Activated T-helper 1 cell treated with anti-CD3 and anti-CD28 coated beads, Interleukin-2, amount 50 U/mL, for 16 hours (primary cell): ENCODE measurements at places on chromosomes 5 and 9.

DNA sequence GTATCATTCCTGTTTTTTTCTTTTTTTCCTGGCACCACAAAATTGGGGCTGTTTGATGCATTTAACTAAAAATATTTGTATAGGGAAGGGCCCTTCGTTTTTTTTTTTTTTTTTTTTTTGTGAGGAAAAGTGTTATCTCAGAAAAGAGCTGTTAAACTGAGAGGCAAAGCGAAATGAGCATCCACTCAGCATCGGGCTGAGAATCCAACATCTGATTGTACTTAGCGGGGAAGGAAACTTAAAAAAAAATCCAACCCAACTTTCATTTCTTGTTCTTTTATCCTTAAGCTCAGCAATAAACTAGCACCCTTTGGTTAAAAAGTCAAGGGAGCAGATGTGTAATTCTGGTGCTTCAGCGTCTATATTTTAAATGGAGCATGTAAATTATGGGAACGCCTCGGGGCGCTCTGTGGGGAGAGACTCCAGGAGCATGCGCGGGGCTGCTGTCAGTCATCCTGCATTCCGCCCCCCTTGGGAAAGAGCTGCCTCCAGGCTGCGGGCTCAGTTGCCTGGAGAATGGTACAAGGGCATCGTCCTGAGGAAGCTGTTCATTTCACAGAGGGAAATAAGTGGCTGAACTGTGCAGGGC is 33.3 kb downstream of the DMRT2 start:
- DNase-seq, result no peak

GRCh38 chr5:135071311-135071710 is 37.3 kb upstream of the PITX1 start:
- DNase-seq, result no peak

GRCh38 chr5:53298841-53299240 is 181.6 kb upstream of the FST start:
- no peak for DNase-seq

GRCh38 chr9:114592356-114592755 is 4.8 kb downstream of the ATP6V1G1 start:
- DNase-seq, result no peak

DNA sequence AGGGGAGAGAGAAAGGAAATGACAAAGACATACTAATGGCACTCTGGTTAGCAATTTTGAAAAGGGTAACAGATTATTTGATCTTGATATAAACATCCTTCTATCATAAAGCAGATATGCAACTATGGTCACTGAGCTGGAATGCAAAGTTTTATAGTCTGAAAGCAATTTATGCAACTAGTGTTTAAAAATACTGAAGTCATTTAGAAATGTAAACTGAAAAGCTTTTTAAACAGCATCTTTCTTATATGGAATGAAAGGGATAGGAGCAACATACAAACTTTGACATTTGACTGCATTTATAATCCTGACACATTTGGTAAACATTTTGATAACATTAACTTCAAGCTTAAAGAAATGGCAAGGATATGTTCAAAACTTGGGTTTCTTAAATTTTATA is 28.7 kb upstream of the ADAMTS19 start:
- DNase-seq, result no peak

DNA sequence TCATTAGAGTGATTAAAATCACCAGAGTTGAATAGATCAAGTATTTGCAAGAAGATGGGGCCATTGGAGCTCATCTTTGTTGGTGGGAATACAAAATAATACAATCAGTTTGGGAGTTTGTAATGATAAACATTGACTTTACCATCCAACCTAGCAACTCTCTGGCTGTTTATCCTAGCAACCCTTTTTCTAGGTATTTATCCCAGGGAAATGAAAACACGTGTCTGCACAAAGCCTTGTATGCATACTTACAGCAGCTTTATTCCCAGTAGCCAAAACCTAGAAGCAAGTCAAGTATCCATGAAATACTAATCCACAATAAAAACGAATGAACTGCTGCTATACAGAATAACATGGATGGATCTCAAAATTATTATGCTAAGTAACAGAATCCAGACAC is 152.7 kb upstream of the DAB2 start:
- no peak for DNase-seq
